Hematopoietic multipotent progenitor cell treated with erythropoietin and hydrocortisone succinate and interleukin-3 and kit ligand, for 6 days (in vitro differentiated cells): ENCODE measurements at places on chromosomes 3 and 15.

GRCh38 chr3:135310317-135310716, 515.3 kb downstream of the EPHB1 start:
- DNase-seq, result no peak

DNA sequence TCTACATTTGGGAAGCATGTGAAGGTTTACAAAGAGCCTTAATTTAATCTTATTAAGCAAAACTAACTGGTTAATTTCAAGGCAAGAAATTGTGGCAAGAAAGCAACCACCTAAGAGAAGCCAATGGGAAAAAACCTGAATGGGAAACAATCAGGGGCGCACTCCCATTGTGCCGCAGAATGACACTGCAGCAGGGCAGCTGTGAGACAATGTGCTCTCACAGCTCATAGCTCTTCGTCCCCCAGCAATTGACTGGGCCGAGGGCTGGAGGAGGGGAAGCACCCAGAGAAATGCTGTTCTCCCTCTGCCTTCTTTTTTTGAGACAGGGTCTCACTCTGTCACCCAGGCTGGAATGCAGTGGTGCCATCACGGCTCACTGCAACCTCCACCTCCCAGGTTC, 93.3 kb upstream of the RAD18 start:
- no peak for DNase-seq

DNA sequence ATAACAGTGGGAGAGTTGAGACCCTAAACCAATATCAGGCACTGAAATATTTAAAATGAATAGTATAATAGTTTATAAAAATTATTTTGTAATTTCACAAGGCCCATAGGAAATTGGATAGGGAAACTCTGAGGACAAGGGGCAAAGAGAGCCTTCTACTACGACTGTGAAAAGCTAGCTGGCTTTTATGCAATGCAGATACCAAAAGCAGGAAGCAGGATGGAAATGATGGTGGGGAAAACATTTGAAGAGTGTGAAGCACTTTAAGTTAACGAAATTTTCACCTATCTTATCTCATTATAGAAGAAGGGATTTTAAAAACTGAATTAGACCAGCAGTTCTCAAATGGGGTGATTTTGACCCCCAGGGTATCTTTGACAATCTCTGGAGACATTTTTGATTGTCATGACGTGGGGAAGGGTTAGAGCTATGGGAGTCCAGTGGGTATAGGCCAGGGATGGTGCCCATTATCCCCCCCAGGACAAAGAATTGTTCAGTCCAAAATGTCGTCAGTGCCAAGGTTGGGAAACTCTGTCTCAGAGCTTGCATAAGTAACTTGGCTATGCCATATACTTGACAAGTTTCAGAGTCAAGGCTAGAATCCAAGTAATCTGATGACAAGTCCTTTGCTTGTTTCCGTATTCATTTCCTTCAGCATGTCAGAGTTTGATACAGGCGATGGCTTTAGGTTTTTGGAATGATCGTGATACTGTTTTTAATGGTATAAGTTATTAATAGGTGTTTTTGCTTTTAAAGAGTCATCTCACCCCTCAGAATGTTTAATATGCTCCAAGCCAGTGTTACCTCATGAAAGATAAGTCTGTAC, 126.0 kb downstream of the IL5RA start:
- no peak for DNase-seq

GRCh38 chr3:65851827-65852226, 186.9 kb downstream of the MAGI1 start:
- DNase-seq, result no peak

DNA sequence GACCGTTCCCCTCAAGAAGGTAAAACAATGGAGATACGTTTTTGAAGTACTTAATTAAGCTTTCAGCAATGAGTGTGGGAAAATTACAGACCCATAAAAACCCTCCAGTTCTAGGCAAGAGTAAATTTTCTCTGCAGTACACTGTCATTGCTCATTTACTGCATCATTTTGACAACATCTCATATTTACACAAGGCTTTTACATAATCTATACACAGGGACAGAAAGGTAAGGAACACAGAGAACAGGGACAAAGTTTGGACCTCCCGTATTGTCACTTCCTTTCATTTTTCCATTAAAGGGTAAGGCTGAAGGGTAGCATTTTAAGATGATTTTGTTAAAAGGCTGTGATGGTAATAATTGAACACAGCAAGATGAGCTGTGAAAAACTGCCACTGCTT, 7.4 kb upstream of the HGD start:
- no peak for DNase-seq

- no peak for DNase-seq
Measured at GRCh38 chr3:174858353-174858752, 781 bp upstream of the NAALADL2 start.

- no peak for DNase-seq
Measured at GRCh38 chr3:108820586-108820985, 2.0 kb upstream of the TRAT1 start.

DNA sequence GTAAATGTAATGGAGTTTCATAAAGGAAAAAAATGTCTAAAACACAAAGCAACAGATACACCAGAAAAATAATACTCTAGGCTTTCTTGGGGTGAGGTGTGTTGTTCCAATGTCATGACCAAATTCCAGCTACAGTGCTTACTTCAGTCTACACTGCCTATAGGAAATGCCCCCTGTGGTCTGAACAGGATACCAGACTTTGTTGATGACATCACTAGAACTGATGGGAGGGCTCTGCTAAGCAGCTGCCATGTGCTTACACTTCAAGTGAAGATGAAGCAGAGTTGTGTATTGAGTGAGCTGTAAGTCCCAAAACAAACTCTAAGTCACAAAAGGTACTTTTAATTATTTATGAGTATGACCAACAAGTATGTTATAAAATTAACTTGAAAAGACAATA, 456.1 kb upstream of the IL12A start:
- DNase-seq, result no peak

- DNase-seq, result no peak
Measured at GRCh38 chr15:74383695-74384565, 16.5 kb upstream of the CYP11A1 start.

- no peak for DNase-seq
Measured at GRCh38 chr15:25406261-25406660, 32.6 kb downstream of the UBE3A start.

DNA sequence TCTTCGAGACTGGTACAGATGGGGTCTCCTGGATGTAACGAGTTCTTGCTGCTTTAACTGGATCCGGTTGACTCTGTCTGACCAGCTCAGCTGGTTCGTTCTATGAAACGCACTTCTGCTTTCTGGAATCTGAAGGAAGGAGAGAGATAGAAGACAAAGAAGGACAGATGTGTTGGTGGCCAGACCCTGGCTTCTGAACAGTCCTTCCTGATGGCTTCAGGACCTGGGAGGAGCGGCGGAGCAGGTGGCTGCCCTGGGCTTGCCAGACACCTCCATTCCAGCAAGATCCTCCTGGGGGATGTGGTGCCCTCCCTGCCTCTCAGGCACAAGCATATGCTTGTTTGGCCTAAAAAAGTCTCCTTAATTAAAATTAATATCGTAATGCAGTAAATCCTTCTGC, 99.9 kb downstream of the APBA2 start:
- no peak for DNase-seq

DNA sequence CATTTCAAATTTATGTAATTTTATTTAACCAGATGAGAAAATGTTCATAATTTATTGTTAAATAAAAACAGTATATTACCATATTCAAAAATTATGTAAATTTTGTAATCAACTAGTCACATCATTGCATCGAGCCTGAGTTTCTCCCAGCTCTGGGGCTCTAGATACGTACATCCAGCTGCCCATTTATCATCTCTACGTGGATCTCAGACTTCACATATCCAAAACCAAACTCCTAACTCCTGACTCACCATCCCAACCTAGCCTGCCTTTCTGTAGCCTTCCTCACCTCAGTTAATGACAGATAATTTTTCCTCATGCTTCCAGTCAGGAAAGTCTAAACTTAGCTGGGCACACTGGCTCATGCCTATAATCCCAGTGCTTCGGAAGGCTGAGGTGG, 194.8 kb downstream of the SSR3 start:
- no peak for DNase-seq

DNA sequence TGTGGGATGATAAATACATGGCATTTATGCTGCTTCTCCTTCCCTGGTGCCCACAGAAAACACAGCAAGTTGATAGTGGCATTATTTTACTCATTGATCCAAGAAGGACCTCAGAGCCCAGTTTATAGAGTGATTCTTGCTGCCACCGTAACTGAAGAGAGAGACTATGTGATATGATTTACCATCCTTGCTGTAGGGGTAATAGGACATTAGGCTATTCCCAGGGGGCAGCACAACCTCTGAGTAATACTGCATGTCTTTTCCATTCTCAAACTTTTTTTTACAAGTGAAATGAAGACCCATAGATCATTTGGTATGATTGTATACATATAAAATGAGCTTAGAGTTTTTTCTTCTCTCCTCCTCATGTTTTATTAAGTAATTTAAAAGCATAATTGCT, 136.4 kb downstream of the ABI3BP start:
- DNase-seq, result no peak

GRCh38 chr15:63348392-63348791, 33.3 kb downstream of the CA12 start:
- DNase-seq, result peak; percentile 26

- no peak for DNase-seq
Measured at GRCh38 chr3:118734664-118735063, 300.0 kb downstream of the IGSF11 start.

DNA sequence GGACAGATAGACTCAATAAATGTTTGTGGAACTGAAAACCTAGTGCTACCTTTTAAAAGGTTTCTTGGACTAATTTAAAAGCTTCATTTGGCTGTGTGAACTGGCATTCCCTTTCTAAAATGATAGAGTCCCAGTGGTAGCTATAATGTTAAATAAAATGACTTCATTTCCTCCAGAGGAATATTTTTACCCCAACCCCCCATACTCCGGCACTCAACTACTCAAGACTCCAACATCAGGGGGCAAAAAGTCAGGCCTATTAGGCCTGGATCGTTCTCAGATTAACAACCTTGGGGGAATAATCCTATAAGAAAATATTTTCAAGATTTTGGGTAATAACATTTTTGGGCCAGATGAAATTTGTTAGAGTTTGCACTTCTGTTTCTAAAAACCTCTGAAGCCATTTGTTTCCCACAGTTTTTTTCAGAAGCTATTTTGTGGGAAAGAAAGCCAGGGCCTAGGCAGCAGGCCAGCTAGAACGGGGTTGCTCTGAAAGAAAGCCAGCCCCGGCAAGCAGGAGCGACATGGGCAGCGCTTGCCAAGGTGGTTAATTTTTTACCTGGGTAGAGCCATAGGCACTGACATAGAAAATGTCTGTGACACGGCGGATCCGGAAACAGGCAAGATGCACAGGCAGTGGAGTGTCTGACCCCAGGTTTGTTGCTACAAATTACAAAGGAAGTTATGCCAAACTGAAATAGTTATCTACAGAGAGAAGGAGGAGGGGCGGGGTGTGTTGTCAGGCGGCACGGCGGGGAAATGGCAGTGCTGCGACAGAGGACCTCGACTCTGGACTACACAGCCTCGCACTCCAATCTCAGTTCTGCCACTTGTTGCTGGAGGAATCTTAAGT, 84.6 kb downstream of the MAGI1 start:
- DNase-seq, result no peak

DNA sequence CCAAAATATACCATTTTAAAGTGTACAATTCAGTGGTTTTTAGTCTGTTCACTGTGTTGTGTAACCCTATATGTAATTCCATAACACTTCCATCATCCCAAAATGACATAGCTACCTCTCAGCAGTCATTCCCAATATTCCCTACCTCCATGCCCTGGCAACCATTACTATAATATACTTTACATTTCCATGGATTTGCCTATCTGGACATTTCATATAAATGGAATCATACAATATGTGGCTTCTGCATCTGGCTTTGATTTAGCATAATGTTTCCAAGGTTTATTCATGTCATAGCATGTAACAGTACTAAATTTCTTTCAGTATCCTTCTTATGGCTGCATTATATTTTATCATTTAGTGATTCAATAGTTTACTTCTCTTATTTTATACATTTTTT, 25.3 kb downstream of the FAM98B start:
- no peak for DNase-seq

DNA sequence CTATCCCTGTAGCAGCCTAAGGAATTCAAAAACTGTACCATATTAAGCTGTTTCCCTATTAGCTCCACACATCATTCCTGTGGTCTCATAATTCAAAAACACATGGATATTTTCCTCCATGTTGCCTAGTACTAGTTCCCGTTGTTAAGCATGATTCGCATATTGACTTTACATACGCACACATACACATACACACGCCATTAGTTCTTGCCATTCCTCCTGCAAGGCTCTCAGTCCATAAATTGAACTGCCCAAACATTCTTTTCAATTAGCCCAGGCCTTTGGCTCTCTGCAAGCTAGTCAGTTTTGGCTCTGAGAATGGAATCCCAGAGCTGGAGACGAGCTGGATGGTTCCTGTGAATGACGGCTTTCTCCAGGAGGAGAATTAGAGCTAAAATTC, 57.2 kb upstream of the RAD18 start:
- DNase-seq, result no peak

DNA sequence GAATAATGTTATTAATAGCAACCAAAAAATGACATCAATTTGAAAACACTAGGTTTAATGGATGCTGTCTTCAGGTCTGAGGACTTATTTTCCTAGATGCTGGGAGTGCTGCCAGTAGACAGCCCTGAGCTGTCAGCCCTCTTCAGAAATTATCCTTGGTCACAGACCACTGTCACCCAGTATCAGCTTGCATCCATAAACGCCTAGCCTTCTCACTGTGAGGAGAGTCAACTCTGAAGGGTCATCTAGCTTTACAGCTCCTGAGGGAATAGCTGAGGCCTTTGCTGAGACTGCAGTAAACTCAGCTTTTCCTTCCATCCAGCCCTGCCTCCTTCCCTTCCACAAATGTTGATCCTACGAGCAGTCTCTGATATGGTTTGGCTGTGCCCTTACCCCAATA, 19.4 kb upstream of the MNS1 start:
- DNase-seq, result no peak

DNA sequence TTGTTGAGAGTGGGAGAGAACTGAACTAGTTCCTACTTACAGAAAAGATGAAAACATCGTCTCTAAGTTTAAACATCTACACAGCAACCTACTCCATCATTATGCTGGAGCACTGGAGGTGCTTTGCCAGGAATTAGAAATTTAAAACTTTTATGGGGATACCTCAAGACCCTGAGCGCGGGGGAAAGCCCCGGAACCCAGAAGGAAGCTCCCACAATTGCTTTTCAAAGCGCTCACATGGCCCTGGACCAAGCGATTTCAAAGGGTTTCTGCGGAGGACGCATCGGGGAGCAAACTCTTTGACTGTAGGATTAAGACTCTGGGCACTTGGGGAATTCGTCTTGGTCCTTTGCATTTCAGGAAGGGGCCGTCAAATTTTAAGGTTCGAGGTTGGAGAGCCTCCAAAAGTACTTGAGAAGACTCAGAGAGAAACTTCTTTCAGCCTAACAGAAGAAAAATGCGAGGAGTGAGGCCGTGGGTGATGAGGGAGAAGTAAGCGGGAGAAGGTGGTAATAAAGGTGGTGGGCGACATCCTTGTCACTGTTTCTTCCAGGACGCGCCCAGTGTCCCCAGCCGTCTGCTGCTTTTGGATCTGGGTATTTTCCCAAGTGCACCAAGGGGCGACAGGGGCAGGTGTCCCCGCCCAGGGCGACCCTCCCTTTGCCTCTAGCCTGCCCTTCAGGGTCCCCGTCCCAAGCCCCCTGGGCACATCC, 591 bp downstream of the PROK2 start:
- DNase-seq, result peak; percentile 25

GRCh38 chr3:34157491-34157890, 359.1 kb downstream of the PDCD6IP start:
- no peak for DNase-seq
